ENCODE measurements at places on chromosomes 11 and 22. TPM values are rescaled to one million over a fixed set of nuclear protein-coding genes. Genes with fewer than 3 reads are reported as not detected.

Gene CASP5
- not detected for total RNA-seq

Gene PNPLA3
- 1.0 TPM for total RNA-seq

GRCh38 chr11:57324154-57324885 lies 432 bp downstream of the TNKS1BP1 start:
- no peak for DNase-seq

GRCh38 chr11:1395773-1396374 lies 6.1 kb downstream of the BRSK2 start:
- DNase-seq = no peak

Data from omental fat pad (tissue), 4 donors.